ENCODE measurements at places on chromosomes 3 and 15. TPM values are rescaled to one million over a fixed set of nuclear protein-coding genes. Genes with fewer than 3 reads are reported as not detected.

CHRM5 gene
- 0.06 TPM for total RNA-seq

DNA sequence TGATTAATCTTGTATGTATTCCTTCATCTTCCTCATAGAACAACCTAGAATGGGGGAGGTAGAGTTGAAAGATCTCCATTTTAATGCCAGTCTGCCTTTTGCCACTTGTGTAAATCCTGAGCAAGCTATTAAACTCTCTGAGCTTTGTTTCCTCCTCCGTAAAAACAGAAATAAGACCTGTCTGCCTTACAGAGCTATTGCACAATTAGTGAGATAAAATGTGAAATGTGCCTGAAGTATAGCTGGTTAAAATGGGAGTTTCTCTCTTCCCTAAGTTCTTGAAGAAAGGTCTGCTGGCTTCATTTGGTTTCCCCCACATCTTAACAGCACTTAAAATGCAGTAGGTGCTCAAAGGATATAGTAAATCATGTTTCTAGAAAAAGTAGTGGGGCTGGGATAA lies 19.0 kb downstream of the ALDH1A2 start:
- peaks cover 3% of the 10 kb centered on the region for H3K4me1 ChIP-seq
- no peaks in the 10 kb centered on the region for H3K36me3 ChIP-seq
- DNase-seq: peak; percentile 86
- no peaks in the 10 kb centered on the region for H3K27me3 ChIP-seq
- H3K4me3 ChIP-seq: no peak overlapping the region

DNA sequence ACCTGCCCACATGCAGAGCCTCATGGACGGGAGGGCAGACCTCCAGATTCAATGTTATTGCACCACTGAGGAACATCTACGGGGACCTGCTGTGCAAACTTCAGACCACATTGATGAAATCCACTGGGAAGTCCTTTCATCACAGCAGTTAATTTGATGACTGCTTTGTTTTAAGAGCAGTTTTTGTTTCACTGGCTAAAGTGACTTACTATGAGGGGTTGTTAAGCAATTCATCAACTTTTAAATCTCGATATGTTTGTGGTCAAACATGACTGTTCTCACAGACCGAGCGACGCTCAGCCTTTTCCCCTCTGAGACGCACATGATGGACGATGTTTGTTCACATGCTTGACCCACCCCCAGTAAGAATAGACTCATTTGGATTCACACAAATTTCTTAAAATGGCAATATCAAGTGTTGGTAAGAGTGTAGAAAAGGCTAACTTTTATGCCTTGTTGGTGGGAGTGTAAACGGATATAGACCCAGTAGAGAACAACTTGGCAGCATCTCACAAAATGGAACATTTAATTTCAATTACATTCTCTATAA lies 35.9 kb upstream of the IREB2 start:
- no peak overlapping the region for H3K27ac ChIP-seq
- H3K4me3 ChIP-seq: no peak overlapping the region
- no peaks in the 10 kb centered on the region for H3K27me3 ChIP-seq

DNA sequence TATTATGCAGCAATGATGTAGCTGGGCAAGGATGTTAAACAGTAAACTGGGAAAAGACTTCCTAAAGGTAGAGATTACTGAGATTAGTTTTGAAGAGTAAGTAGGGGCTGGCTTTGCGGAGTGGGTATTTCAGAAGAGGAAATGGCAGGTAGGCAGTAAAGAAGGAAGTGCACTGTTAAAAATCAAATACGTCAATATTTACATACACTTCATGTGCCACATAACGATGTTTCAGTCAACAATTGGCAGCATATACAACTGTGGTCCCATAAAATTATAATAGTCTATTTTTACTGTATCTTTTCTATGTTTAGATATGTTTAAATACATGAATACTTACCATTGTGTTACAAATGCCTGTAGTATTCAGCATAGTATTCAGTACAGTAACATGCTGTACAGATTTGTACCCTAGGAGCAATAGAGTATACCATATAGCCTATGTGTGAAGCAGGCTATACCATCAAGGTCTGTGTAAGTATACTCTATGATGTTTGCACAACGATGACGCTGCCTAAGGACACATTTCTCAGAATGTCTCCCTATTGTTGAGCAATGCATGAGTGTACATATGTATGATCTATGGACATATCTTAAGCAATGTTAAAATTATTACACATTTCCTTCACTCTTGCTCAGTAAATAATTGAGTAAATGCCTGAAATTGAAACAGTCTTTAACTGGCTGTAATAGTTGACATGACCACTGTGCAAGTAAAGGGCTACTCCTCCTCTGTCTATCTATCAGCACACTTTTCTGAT lies 196.7 kb downstream of the ISL2 start:
- no peaks in the 10 kb centered on the region for H3K27me3 ChIP-seq
- H3K36me3 ChIP-seq: no peaks in the 10 kb centered on the region
- no peak for DNase-seq

Data from kidney (tissue), 22 donors.